Cardiac septum (tissue), 1 donor: ENCODE measurements at places on chromosomes 5 and 9.

DNA sequence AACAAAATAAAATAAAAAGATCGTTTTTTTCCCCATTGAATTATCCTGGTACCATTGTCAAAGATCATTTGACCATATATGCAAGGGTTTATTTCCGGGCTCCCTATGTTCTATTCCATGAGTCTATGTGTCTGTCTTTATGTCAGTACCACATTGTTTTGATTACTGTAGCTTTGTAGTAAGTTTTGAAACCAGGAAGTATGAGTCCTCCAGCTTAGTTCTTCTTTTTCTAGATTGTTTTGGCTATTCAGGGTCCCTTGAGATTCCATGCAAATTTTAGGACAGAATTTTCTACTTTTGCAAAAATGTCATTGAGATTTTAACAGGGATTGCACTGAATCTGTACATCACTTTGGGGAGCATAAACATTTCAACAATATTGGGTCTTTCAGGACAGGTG lies 18.7 kb upstream of the EEIG1 start:
- no peak for DNase-seq

DNA sequence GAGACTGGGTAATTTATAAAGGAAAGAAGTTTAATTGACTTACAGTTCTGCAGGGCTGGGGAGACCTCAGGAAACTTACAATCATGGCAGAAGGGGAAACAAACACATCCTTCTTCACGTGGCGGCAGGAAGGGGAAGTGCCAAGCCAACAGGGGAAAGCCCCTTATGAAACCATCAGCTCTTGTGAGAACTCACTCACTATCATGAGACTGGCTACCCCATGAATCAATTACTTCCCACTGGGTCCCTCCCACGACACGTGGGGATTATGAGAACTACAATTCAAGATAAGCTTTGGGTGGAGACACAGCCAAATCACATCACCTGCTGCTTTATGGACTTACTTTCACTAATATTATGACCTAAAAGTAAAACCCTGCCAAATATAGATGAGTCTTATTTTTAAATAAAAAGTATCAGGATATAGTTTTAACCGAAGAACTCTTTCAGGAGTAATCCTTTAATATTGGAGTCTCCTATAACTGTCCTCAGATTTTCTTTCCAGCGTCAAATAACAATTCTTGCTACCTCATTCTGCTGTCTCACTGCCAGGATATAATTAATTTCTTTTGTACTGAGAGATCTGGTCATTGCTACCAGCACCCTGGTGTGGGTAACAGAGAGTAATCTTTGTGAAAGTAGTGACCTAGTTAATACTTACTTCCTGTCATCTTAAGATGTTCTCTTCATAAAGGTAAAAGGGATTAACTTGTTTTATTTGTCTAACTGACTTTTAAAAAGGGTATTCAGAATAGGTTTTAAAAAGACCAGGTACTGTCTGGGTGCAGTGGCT lies 68.6 kb downstream of the NLN start:
- no peak for DNase-seq

- no peak for DNase-seq
Observed at GRCh38 chr5:95641741-95642220, 4.8 kb upstream of the RFESD start.

DNA sequence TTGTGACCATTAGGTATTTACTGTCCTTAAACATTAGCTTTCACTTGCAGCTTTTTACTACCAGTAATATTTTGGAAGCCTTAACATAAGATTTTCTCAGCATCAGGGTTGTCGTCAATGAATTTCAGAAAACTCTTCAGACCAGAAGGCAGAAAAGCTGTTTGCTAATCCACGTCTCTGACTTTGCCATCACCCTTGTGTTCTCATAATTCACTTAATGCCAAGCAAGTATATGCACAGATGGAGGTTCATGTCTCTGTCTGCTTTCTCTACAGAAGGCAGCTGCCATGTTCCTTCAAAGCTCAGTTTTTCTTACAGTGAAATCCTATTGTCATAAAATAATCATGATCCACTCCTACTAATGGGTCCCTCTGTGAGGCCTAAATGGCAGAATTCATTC lies 37.7 kb upstream of the LRRC19 start:
- DNase-seq, result no peak

GRCh38 chr5:113099822-113100221 lies 123.2 kb downstream of the DCP2 start:
- DNase-seq, result no peak

DNA sequence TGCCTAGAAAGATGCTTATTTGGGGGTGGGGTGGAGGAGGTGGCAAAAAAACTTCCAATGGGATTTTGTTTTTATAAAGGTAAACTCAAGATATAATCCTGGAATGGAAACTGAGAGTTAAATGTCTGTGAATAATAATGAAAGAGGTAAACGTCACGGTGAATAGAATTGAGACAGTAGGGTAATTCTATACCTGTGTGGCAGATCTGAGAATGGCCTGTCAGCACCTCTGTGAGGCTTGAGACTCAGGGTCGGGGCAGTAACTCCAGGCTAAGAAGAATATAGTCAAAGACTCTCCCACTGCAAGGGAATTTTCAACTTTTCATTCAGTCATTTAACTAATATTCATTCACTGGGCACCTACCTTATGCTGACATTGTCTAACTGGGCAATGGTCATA lies 581.2 kb upstream of the ZNF608 start:
- DNase-seq, result no peak

DNA sequence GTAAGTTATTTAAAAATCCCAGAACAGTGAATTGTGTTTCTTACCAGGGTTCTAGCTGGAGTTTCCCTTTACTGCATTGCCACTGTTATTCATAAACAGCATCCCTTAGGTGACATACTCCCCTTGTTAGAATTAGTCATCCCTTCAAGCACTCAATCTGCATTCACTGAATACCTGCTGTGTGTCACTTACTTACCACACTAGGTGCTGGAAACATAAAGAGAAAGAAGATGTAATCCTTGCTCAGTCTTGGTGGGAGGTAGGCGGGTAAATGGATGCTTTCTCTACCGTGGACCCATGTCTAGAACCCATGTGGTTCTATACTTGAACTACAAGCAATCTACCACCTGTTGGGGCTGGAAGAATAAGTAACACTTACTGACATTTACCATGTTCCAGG lies 371.6 kb downstream of the KDM4C start:
- DNase-seq, result no peak

GRCh38 chr5:13328316-13328715 lies 616.2 kb downstream of the DNAH5 start:
- no peak for DNase-seq

GRCh38 chr5:150541895-150542294 lies 34.0 kb downstream of the NDST1 start:
- DNase-seq, result no peak

GRCh38 chr5:93892481-93892880 lies 151.1 kb upstream of the POU5F2 start:
- DNase-seq, result no peak

- DNase-seq, result no peak
Observed at GRCh38 chr5:128513806-128514205, 24.2 kb downstream of the FBN2 start.

- DNase-seq, result no peak
Observed at GRCh38 chr9:112059145-112059965, 115.7 kb downstream of the SUSD1 start.

- DNase-seq, result no peak
Observed at GRCh38 chr5:32261198-32261597, 51.5 kb downstream of the MTMR12 start.

- DNase-seq, result peak; percentile 68
Observed at GRCh38 chr9:114308361-114308950, 14.4 kb upstream of the ORM1 start.

DNA sequence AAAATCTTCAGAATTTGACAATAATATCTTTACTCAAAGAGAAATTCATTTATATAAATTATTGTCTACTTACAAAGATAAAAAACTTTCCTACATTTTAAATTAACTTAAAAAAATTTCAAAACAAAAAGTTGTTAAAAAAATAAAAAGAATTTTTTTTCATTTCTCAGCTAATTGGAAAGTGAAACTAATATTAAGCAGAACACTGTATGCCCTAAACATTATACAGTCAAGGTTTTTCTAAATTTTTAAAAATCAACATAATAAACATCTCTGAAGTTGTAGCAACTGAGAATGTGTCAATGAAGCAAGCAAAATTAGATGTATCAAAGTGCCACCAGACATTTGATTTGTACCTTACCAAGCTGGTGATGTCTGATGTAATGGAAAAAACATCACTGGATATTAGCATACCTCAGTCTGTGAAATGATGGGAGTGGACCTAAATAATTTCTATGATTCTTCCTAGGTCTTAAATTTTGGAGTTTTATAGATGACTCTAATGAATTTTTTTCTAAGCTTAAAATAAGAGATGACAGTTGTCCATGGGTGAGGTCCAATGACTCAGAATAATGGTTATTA lies 290.1 kb downstream of the ADAMTS6 start:
- DNase-seq, result no peak

DNA sequence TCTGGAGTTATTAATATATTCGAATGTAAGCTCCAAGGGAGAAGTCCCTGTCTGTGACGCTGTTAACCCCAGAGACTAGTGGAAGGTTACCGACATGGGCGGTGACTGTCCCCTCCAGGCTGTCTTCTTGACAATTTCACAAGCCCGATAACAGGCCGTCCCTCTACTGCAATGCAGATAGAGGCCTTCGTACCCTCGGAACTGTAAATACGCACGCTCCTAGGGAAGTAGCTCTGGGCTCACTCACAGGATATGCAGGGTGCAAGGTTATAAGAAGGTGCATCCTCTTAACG lies 680 bp upstream of the RFK start:
- no peak for DNase-seq

DNA sequence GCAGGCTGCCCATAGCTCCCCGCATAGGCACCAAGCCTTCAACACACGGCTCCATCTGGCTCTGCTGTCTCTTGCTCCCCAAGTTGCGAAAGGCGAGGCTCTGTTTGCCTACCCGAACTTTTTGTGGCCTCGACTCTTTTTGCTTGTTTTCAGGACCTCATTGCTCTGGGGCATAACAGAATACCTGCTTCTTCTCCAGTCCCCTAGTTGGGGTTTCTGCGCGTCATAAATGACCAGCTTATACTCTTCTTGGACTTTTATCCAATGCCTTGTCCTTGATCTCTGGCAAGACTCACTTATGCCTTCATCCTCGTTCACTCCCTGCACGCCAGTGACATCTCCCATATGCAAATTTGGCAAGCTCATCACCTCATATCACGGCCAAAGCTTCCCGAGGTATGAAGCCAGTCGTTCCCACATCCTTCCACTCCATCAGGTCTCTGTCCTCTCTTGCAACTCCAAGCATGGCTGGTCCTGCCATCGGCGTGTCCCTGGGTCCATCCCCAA lies 238.8 kb upstream of the ADAMTS16 start:
- no peak for DNase-seq

- DNase-seq, result no peak
Observed at GRCh38 chr5:174082286-174082685, 36.8 kb downstream of the NSG2 start.

- no peak for DNase-seq
Observed at GRCh38 chr5:110401881-110402280, 324.6 kb downstream of the TMEM232 start.
